ENCODE measurements at places on chromosomes 7 and 10.

DNA sequence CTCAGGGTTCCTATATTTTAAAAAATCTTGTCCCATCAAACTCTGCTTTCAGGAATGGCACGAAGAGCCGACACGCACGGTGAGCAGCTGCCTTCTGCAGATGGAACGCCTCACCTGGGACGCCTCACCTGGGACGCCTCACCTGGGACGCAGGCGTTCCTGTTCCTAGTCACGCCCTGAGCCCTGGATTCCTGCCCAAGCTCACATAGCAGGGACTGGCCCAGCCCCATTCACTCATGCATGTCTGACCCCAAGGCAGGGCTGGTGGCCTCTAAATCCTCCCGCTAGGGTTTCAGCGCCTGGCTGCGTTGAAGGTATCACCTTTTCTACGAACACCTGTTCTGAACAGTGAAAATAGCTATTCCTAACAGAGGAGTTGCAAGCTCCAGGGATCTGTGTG is 49.8 kb downstream of the CARD11 start:
- DNase-seq, result peak; percentile 76
- peaks cover 3% of the 10 kb centered on the region for H3K4me1 ChIP-seq
- H3K4me3 ChIP-seq, result no peak overlapping the region
- H3K36me3 ChIP-seq, result no peaks in the 10 kb centered on the region

- H3K4me3 ChIP-seq, result no peak overlapping the region
- no peaks in the 10 kb centered on the region for H3K4me1 ChIP-seq
- H3K27me3 ChIP-seq, result no peaks in the 10 kb centered on the region
- no peaks in the 10 kb centered on the region for H3K36me3 ChIP-seq
- DNase-seq, result no peak
These were observed 4.6 kb upstream of the MDFIC start for GRCh38 chr7:114917211-114917839.

- H3K4me1 ChIP-seq, result peaks cover 11% of the 10 kb centered on the region
- H3K27ac ChIP-seq, result peak overlapping the region; percentile 93
- no peaks in the 10 kb centered on the region for H3K27me3 ChIP-seq
- peak overlapping the region; percentile 65 for H3K4me3 ChIP-seq
These were observed 678 bp upstream of the TMEM106B start for GRCh38 chr7:12210179-12211053.

DNA sequence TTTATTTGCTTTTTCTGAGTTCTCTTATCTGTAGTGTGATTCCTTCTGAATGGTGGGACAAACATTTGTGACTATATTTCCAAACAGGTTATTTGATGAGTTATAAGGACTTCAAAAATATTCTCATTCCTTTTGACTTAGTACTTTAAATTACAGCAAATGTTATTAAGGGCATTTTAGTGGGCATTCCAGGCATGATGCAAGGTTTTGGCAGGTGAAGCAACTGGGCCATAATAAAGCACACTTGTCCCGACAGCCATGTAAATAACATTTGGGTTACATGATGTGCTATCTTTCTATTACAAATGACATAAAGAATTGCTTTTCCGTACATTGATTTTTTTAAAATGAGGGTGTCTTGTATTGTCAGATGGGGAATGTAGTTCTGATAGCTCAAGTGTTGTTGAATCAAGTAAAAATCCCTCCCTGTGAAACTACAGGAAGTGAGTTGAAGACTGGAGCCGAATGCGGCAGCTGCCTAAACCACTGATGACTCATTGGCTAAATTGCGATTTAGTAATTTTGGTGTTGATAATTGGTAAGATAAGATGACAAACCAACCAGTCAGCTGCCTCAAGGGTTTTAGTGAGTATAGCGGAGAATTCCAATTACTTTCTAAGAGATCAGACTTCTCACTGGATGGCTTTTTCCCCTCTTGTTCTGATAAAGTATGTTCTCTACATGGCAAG is 231.3 kb upstream of the NPY start:
- no peaks in the 10 kb centered on the region for H3K4me1 ChIP-seq
- no peak overlapping the region for H3K27ac ChIP-seq
- no peak for DNase-seq
- H3K4me3 ChIP-seq, result no peak overlapping the region

GRCh38 chr7:33677556-33677955 is 227.8 kb upstream of the BMPER start:
- H3K36me3 ChIP-seq, result no peaks in the 10 kb centered on the region
- DNase-seq, result no peak
- no peaks in the 10 kb centered on the region for H3K4me1 ChIP-seq

All from transverse colon (tissue), 4 donors.